HT1080 (cell line): ENCODE measurements at places on chromosomes 4 and X. TPM values are rescaled to one million over a fixed set of nuclear protein-coding genes. Genes with fewer than 3 reads are reported as not detected.

The SUPT20HL1 gene
- not detected in 2 replicates for total RNA-seq

The MAGEA11 gene
- total RNA-seq, result 54.2 and 60.1 TPM in 2 replicates

The USP17L29 gene
- total RNA-seq, result not detected in 2 replicates

The SATL1 gene
- total RNA-seq, result not detected in 2 replicates

The ANKRD50 gene
- total RNA-seq, result 9.8 and 11.8 TPM in 2 replicates

The CFAP97 gene
- total RNA-seq, result 28.7 and 29.7 TPM in 2 replicates

The GASK1B gene
- total RNA-seq, result 0.21 TPM in 1 of 2 replicates, not detected in the other

DNA sequence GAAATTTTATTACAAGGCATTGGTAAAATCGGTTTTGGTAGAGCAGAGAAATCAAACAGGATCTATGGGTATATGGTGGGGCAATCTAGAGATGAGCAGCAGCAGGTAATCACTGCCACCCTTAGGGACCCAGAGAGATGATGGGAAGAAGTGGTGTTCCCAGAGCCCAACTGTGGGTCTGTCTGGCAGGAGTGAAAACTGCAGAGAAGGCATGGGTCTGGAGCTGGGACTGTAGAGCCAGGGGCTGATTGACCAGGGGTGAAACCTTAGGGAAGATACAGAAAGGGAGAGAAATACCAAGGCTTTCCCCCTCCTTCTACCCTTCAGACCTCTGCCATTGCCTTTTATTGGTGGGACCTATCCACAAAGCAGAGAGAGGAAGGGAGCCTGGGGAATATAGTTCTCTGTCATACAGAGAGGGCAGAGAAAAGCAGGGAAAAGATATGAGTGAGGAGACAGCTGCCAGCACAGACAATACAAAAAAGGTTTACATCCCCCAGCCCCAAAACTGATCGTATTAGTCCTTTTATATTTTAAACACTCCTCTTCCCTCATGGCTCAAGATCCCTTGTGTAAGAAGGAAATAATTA, 28.7 kb downstream of the PDLIM5 start:
- no peak for DNase-seq

GRCh38 chrX:153734871-153735270, 10.2 kb downstream of the ABCD1 start:
- DNase-seq, result no peak

DNA sequence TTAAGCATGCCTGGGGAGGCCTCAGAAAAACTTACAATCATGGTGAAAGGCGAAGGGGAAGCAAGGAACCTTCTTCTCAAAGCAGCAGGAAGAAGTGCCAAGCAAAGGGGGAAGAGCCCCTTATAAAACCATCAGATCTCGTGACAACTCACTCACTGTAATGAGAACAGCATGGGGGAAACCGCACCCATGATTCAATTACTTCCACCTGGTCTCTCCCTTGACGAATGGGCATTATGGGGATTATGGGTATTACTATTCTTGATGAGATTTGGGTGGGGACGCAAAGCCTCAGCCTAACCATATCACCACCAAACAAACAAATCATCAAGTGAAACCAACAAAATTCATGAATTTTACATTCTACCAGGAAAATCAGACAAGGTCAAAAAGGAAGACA, 76.7 kb upstream of the TAB3 start:
- no peak for DNase-seq

DNA sequence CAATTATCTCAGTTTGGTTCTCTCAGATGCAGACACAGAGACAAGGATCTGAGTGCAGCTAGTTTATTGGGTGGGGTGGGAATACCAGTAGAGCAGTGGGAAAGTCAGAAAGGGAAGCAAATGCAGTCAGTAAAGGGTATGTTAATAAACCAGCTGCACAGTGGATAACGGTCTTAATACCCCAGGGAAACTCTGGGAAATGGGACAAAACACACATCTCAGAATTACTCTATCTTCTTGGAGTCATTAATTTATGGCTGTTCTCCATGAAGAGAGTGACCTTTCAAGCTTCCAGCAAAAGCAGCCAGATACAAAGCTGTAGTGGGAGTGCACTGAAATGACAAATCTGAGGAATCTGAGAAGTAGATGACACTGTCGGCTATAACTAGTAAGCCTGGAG, 73.3 kb upstream of the NALF2 start:
- no peak for DNase-seq

- no peak for DNase-seq
Measured at GRCh38 chr4:156290811-156291210, 337.1 kb upstream of the CTSO start.

GRCh38 chr4:56260320-56260719, 127.0 kb downstream of the AASDH start:
- no peak for DNase-seq

DNA sequence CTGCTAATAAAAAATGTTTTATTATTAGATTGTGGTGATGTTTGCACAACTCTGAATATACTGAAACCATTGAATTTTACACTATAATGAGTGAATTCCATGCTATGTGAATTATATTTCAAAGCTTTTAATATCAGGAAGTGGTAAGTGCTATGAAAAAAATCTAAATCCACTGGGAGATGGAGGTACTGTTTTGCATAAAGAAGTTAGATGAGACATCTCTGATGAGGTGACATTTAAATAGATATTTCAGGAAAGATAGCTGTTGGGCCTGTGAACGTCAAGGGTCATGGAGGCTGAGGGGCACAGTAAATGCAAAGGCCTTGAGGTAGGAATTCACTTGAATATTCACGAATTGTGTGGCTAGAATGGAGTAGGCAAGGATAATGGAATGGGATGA, 12.3 kb downstream of the DCUN1D4 start:
- DNase-seq, result no peak

- DNase-seq, result peak; percentile 90
Measured at GRCh38 chrX:133229361-133229760, 11.2 kb upstream of the TFDP3 start.

DNA sequence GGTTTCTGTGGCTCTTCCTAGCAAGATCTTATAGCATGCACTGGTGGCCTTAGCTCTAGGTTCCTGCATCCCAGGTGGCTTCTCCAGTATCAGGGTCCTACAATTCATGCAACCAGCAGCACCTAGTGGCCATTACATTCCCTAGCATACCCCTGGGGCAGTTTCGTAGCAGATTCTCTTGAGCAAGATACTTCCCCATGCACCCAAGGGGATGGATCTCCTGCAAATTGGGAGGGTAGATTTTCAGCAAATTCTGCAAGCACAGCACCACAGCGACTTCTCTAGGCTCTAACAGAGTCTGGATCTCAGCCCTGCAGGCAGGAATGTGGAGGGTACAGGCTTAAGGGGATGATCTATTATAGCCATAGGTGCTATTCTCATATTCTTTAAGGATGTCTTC, 13.1 kb upstream of the SLC9B1 start:
- DNase-seq, result peak; percentile 39

DNA sequence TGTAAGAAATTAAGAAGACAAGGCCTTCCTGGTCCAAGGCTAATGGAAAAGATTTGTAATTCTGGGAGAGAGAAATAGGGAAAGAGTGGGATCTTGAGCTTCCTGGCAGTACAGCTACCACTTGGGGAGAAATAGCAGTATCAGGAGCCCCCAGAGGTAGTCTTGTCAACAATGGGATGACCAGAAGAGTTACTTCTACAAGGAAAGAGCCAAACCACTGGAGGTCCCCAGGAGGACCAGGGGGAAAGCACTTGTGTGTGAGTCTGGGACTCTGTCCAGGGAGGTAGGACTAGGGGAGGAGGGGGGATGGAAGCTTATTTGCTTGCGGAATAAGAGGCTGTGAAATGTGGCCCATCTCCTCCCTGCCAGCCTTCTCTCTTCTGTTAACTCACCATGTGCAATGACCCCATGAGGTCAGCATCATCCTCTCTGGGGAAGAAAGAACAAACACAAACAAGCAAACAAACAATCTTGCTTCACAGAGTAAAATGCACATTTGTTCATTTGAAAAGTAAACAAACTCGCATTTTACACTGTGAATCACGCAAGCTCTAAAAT, 160.1 kb downstream of the STK32B start:
- no peak for DNase-seq

DNA sequence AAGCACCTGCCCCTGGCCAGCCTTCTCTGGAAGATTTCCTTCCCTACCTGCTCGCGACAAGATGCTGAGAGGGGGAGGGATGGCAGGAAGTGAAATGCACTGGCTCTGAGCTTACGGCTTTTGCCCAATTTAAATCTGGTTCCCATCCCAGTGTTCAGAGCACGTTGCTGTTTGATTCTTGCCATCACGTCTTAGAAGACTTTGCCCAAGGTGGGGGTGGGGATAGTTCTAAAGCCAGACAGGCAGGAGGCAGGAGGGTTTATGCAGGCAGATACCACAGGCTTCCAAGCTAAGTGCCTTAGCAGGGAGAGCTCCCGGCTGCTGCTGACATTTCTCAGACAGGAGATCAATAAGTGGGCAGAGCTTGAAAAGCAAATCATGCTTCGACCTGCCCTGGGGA, 393.9 kb downstream of the MID1IP1 start:
- DNase-seq, result no peak

DNA sequence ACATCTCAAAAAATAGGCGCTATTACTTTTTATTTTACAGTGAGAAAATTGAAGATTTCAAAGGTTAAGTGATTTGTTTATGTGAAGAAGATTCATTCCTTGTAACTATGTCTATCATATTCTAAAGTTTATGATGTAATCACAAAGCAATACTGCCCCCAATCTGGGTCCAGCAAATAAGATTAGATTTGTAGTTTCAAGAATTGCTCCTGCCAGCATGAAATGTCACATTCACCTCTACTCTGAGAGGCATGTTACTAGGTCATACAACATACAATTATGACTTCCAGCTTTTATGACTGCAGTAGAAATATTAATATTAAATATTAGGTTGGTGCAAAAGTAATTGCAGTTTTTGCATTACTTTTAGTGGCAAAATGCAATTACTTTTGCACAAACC, 976.2 kb downstream of the FSTL5 start:
- no peak for DNase-seq

- DNase-seq, result no peak
Measured at GRCh38 chrX:44489515-44489914, 53.1 kb downstream of the FUNDC1 start.

DNA sequence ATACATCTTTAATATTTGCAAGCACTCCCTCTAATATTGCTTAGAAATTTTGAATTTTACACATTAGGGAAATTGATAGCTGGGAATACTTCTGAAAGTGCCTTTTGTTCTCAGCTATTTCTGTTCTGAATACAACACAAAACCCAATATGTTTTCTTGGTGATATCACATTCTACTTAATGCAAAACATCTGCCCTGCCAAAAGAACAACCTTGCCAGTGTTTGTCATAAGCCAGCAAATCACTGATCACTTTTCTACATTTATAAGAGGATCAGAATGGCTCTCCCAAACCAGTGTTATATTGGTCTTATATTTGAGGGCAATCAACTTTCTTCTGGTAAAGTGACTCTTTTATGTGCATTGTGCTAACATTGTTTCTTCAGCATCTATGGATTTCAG, 126.8 kb upstream of the APOOL start:
- DNase-seq, result no peak

DNA sequence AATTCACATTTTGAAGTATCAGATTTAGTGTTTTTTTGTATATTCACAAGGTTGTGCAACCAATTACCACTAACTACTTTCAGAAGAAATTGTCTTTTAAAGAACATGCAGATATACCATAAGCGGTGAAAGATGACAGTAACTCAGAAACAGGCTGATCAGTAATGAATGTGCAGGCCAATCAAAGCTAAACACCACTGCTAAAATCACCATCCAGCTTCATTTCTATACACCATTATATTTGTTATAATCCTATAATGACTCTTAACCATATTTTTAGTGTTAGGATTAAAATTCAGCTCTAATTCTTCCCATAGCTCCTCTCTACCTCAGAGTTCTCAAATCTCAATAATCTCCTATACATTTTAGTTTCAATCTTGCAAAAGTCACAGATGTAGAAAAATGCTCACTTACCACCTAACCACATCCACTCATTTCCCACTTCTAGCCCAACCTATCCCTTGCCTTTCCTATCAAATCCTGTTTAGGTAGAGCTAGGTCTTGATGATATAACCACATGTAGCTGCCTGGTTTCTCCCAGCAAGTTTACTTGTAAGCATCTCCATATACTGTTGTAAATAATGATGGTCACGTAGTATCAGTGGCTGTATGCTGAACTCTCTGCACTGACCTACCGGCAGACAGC, 16.6 kb downstream of the COQ2 start:
- no peak for DNase-seq

- peak; percentile 53 for DNase-seq
Measured at GRCh38 chr4:41611881-41612871, 74.2 kb downstream of the LIMCH1 start.

- DNase-seq, result peak; percentile 90
Measured at GRCh38 chr4:189177130-189177529, 763.5 kb upstream of the FRG1 start.

- DNase-seq, result no peak
Measured at GRCh38 chr4:48379587-48380180, 38.4 kb downstream of the SLAIN2 start.
